Endothelial cell of umbilical vein (primary cell): ENCODE measurements at places on chromosomes 13 and 19.

DNA sequence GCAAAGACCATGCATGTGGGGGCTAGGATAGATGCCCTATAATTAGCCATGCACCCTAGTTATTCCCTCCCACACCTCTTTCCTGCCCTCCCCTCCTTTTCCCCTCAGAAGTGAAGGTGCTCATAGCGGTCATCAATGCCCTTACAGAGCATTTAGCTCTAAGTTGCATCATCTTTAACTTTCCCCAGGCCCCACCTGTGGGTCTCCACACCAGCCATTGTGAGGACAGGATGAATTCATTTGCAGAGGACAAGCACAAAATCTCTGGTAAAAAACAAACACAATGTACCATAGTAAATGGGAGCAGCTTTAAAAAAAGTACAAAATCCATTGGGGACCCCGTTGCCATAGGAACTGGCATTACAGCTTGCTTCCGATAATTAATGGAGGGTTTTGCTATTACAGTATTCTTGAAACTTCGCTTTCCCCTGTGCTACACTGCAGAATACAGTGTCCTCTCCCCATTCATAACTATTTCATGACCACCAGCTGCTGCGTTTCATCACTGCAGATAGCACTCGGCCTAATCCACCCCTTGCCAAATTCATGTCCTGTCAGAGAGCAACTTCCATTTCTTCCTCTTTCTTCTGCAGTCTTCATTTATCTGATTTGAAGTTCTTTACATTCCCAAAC is 110.5 kb downstream of the ZDHHC20 start:
- DNase-seq, result no peak

DNA sequence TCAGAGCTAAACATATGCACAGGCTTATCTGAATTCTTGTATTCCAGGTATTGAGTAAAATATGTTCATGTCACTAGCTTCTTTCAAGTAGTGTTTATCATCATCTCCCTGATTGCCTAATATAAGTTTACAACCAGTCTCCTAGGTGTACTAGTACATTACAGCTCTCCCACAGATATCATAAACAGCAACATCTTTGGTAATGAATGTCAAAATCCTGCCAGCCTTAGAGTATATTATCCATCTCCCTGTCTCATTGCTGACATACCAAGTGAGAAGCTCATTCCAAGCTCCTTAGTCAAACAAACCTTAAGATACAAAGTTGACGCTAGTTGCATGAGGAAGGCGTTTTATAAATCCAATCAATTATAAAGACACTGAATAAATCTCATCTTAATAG is 689.1 kb upstream of the GPC6 start:
- no peak for DNase-seq

- DNase-seq, result no peak
Measured at GRCh38 chr19:34474233-34474989, 7.1 kb upstream of the WTIP start.

DNA sequence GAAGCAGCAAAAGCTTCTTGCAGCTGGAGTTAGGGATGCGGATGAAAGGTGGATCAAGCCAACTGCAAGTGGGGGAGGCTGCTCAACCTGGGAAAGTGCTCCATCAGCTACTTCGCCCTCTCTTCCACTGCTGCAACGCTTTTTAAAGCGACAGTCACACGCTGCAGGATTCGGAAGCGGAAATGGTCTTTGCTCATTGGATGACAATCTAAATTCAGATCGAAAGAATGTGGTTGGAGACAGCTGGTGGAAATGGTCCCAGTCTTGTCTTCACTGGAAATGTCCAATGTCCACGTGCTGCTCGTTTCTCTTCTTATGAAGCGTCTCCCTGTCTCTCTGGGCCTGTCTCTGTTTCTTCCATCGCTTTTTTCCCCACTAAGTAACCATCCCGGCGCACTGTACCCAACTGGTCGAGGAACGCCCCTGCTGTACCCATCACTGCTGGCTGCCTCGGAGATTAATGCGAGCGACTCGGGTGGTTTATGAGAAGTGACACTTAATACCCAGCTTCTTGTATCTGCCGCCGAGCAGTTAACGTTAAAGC is 2.1 kb upstream of the FGF9 start:
- DNase-seq, result no peak

DNA sequence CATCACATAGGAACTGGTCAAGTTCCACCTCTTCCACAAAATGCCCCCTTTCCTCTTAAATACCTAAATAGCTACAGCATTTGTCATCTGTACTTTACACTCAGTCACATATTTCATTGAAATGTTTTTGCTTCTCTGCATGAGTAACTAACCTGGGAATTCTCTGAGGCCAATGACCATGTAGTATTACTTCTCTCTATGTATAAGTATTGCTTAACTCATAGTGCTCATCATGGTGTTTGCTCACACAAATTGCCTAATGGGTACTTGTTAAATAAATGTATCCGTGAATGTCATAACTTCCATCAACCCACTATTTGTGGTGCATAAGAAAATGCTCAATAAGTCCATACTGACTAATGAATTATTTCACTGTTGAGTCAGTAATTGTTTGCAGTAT is 115.5 kb downstream of the FGF14 start:
- DNase-seq, result no peak

DNA sequence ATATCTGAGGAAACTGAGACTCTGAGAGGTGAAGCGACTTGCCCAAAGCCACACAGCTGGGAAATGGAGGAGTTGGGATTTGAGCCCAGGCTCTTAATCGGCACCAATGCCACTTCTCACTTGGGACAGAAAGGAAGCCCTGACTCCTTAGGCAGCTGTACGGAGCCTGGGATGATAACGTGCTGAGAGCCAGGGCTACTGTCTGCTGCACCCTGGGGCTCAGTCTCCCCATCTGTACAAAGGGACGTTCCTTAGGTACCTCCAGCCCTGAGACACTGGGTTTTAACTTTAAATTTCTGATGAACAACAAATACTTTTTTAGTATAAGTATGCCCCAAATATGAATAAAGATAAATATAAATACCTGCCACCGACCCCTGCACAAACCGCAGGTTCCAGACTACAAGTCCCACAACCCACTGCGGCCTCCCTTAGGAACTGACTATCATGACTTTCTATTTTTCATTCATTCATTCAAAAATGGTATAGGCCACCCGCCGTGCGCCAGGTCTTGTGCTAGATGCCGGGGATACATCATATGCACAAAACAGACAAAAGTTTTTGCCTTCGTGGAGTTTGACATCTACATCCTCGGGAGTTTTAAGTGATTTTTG is 776 bp upstream of the NCLN start:
- no peak for DNase-seq

DNA sequence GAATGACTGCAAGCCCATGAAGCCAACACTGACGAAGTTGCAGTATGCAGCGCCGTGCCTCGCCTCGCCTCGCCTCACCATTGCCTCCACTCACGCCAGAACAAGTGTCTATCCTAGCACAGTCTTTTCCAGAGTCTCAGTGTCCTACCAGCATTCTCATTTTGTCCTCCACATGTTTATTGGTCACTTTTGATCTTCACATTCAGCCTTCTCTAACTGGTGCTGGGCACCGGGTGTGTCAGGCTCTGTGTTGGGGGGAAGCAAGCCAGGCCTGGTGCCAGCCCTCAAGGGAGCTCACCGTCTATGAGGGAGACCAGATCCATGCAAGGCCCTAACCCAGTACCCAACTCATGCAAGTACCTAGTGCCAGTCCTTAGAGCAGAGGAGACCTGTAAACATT is 69.7 kb upstream of the GPR183 start:
- DNase-seq, result no peak

DNA sequence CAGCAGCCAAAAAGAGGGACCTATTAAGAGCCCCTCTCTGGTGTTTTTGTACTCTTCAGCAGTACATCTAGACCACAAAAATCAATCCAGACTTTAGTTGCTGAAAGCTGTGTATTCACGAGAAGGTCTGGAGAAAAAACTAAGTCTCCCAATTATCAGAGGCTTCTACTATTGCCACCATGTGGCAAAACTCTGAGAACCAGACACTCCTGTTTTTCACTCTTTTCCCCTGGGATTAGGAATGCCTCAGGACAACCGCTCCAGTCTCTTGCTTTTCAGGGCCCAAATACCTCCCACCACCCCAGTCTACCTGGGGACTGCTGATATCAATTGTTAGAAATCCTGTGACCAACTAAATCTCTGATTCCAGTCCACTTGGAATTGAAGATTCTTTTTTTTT is 30.1 kb upstream of the OBI1 start:
- DNase-seq, result peak; percentile 18

DNA sequence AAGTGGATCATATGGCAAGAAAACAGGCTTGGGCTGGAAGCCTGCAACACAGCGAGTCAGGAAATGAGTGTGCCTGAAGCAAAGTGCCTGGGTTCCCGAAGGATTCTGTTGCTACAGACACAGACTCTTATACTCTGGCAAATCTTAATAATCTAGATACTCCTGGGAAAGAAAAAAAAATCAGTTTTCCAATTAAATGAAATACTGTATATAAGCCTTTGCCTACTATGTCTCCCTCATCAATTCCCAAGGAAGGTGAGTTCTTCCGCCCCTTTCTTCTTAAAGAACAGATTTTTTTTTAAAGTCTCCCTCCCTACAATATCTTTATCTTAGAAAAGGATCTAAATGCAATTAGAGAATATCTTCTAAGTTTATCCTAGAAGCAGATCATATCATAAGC is 10.3 kb downstream of the ZFP82 start:
- DNase-seq, result no peak

- no peak for DNase-seq
Measured at GRCh38 chr13:109357751-109358471, 428.5 kb downstream of the IRS2 start.

DNA sequence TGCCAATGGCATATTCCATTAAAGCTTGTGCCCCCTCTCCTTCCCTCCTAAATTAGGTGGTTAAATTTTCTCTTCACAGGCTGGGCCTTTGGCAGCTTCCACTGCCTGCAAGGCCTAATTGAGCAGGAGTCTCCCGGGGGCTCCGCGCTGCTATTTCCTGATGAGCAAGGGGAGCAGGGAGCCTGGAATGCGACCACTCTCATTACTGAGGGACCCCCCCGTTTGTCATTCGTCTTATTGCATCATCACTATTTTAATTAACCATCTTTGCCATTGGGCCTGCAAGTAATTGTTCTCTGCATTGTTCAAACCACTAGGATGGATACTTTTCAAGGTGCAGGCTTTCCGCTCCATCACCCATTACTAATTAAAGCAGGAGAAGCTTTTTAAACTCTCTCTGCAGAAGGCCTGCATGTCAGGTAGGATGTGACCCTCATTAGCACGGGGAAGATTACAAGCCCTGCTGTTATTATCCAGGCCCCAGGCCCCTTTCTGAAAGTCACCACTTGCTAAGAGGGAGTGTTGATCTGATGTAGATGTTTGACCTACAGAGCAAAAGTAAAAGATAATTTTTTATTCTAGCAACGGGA is 142.3 kb downstream of the OXGR1 start:
- no peak for DNase-seq

DNA sequence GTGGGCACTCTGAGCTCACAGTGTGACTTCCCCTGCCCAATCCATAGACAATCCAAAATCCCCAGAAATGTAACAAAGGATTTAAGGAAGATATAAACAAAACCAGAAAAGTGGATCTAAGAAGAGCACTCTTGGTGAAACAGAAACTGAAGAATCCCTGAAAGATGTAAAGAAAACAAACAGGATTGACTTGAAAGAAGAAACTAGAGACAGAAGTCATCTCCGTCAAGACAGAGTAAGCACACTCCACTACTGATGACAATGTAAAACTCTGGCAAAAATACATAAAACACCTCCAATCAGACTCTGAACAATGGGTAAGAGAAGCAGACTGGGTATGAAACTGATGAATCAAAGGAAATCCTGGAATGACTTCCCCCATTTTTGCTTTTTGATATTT is 13.5 kb downstream of the TUBGCP3 start:
- DNase-seq, result peak; percentile 80

DNA sequence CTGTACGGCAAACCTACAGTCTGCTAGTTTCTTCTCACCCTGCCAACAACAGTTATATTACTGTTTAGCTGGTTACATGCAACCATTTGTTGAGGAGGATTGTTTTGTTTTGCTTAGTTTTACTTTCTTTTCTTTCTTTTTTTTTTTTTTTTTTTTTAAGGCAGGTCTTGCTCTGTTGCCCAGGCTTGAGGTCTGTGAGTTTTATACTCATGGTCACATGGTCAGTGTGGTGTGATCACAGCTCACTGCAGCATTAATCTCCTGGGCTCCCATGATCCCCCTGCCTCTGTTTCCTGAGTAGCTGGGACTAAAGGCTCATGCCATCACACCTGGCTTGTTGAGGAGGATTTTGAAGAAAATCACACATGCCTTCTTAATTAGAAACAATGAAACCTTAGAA is 505.6 kb downstream of the GPC5 start:
- no peak for DNase-seq

GRCh38 chr13:98236197-98236596 is 59.1 kb upstream of the RNF113B start:
- no peak for DNase-seq

DNA sequence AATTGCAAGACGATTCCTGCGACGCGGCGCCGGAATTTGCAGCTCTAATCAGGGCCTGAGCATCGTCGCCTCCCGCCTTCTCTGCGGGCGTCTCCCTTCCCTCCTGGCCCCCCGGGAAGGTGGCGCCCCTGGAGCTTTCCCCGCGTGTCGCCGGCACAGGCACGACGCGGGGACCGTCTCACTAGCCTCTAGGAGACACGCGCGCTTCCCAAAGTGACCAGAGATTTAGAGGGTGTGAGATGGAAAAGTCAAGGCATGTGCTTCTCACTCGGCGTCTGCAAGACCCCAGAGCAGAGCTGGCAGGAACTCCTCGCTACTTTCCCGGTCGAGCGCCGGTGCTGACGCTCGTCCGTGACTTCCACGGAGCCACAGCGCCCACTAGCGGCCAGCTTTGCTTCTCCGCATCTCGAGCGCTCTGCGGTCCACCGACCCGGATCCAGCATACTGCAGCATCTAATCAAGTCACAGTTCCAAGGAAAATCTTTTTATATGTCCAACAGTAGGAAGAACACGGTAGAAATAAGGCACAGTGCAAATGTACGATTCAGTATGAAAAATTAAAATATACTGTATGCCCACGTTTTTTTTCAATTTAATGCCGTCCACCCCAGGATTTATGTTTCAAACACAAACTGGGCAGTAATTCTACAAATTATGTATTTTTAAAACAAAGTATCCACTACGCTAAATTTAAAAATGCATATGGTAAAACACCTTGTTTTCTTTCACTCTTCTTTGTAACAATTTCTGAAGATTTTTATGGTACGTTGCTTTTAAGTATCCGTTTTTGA is 977 bp upstream of the EFNB2 start:
- DNase-seq, result peak; percentile 94

DNA sequence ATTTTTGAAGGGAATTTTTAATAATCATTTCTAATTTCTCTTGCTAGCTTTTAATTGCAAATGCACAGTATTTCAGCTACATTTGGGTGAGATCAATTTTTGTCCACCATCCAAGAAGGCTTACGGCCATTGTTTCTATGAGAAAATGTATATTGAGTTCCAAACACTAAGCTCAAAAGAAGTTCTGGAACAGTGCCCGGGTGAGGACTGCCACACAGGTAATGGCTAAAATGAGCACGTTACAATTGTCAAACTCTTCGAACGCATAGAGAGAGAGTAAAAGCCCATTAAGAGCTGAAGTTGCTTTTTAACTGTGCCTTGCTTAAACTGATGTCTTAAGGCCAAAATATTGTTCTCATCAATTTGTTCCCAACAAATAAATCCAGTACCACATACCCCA is 755.0 kb downstream of the DIAPH3 start:
- DNase-seq, result no peak
